ENCODE measurements at places on chromosomes 1 and 21.

- DNase-seq = no peak
Measured at GRCh38 chr1:51336004-51336403, 5.6 kb upstream of the TTC39A start.

GRCh38 chr1:183284086-183284485 lies 98.0 kb downstream of the LAMC2 start:
- no peak for DNase-seq

DNA sequence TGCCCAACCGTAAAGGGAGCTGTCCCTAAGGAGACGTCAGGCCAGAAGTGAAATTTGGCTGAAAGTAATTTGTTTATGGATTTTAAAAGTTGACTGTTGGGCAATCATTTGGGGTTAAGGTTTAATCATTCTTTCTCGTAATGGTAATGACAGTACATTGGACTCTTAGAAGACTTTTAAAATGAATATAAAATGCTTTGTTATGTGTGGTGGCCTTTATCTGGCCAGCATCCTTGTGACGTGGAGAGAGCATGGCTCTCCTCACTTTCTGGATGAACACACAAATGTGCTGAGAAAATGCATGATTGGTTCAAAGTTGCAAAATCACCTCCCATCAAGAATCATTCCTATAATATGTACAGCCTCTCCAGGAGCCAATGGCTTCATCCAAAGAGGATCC lies 160.2 kb downstream of the DHRS3 start:
- no peak for DNase-seq

DNA sequence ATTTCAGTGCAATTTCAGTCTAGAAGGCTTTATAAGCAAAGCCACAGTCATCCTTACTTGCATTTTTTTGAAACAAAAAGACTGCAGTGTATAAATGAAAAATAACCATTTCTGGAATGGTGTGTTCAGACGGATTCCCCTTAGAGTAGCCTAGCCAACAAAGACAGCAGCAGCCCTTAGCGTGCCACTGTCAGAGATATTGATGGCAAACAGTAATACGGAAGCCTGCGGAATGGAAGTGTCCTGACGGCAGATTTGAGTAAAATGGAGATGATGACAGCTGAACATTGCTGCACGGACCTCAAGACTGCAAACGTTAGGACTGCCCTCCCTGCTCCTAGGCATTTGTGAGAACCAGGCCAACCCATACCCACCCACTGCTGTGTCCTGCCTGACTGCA lies 54.7 kb downstream of the PDE9A start:
- DNase-seq = no peak

DNA sequence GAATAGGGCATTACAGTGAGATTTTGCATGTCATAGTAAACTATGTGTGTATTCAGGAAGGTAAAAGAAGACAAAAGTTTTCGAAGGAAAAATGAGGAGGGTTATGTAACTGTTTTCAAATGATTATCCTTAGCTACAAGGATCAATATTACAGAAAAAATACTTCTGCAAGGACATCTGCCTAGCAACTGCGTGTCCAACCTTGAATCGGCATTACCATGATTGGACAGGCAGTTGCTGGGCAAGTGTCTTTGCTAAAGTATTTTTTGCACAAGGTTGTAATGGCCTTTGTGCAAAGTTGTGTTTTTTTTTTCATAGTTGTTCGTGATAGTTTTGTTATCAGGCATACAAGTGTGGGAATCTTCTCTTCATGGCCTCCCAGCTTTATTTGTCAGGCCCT lies 136.8 kb downstream of the FASLG start:
- DNase-seq = no peak

GRCh38 chr1:9324246-9325096 lies 31.8 kb downstream of the SPSB1 start:
- DNase-seq = no peak

GRCh38 chr1:53288002-53288789 lies 39.7 kb downstream of the LRP8 start:
- no peak for DNase-seq

DNA sequence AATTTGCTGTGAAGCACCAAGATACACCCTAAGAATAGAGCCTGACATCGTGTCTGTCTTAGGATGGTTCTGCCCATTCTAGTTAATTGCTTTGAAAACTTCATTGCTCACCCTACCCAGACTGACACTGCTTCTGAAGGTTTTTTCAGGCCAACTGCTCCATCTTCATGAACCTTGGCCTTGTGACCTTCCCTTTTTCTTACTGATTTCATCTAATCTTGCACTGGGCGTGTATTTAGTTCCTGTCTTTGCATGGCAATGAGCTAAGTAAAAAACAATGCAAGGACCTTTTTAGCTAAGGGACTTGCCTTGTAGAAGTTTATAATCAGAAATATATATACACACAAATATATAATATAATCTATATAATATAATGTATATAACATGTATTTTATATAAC lies 108.0 kb downstream of the PBX1 start:
- DNase-seq = no peak

GRCh38 chr1:234208791-234209190 lies 164.5 kb upstream of the COA6 start:
- no peak for DNase-seq

DNA sequence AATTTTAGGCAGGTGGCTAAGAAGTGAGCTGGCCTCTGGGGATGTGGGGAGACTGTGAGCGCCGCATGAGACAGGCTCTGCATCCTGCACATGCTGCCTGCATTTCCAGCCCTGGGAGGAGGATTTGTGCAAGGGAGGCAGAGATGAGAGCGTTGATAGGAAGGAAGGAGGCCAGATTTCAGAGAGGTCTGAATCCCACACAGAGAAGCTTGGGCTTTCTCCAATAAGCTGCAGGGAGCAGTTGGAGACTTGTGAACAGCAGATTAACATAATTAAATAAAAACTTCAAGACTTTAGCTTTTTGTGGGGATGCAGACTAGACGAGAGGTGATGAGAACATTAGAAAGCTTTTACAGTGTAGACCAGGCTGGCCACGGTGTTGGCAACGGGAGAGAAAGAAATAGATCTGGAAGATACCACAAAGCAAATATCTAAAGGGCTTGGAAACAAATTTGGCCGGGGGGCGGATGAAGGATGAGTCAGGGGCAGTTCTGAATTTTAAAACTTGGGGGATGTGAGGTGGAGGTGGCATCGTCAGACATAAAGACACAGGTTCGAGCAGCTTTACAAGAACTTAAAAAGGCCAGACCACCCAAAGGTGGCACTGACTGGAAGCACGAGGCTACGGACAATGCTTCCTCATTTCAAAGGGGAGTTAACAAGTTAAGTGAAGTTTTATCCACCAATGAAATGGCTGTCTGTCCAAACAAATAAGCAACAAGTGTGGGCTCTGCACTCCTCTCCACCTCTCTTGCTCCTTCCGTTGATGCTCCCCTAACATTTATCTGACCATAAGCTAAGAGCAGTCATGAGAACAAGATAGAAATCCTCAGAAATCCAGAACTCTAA lies 57.0 kb downstream of the HIVEP3 start:
- DNase-seq = no peak

DNA sequence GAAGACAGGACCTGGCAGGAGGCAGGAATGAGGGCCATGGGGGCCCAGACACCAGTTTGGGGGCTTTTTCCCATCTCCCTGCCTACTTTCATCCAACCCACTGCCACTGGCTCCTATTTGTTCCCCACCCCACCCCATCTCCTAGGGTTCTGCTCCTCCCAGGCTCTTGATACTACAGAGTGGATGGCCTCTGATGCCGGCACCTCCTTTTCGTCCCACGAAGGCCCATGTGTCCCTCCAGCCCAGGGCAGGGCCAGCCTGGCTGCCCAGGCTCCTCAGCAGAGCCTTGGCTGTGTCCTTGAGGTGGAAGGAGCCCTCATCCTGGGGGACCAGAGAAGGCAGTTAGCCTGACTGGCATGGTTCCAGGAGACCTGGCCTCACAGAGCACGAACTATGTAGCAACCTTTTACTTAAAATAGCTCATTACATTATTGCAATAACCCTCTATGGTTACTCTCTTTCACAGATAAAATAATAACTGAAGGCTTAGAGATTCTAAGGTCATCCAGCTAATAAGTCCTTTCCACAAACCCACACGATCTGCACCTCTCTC lies 3.5 kb downstream of the POMGNT1 start:
- no peak for DNase-seq

DNA sequence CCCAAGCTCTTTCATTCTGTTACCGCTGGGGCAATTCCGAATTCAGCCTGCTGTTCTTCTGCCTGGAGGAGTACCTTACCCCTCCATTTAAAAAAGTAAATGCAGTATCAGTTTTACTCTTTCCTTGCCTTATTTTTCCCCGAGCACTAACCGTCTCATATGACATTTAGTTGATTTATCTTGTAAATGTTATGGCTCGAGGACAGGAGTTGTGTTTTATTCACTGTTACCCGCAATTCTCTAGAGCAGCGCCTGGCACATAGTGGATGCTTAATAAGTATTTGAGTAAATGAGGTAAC lies 425 bp upstream of the TADA1 start:
- no peak for DNase-seq

- DNase-seq = no peak
Measured at GRCh38 chr1:204962742-204963632, 80.0 kb upstream of the CNTN2 start.

GRCh38 chr1:3340548-3341235 lies 113.8 kb upstream of the ARHGEF16 start:
- DNase-seq = no peak

GRCh38 chr1:31531177-31531999 lies 44.9 kb upstream of the TINAGL1 start:
- no peak for DNase-seq

- no peak for DNase-seq
Measured at GRCh38 chr1:150557813-150558212, 8.6 kb downstream of the ADAMTSL4 start.

DNA sequence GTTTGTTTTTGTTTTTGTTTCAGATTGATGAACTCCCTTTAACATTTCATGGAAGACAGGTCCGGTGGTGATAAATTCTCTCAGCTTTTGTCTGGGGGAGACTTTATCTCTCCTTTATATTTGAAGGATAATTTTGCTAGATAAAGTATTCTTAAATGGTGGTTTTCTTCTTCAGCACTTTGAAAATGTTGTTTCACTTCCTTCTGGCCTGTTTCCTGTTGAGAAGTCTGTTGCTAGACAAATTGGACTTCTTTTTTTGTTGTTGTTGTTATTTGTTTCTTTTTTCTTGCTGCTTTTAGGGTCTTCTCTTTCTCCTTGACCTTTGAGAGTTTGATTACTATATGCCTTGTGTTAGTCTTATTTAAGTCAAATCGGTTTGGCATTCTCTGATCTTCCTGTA lies 50.8 kb downstream of the CRP start:
- DNase-seq = no peak

DNA sequence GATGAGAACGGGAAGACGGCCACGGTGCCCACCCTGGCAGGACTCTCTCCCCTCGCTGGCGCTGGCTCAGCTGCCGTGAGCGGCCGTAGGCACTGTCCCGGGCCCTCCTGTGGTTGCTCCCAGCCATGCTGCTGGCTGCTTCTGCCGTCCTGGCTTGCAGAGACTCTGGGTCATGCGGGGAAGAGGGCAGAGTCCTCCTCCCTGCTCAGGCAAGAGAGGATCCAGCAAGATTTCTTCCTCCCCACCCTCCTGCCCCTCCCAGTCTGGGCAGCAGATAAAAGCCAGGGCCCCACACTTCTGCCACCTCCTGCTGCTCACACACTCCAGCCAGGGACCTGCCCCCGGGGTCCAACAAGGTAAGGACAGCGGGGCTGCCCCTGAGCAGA lies 60.1 kb downstream of the AGPAT3 start:
- DNase-seq = no peak

DNA sequence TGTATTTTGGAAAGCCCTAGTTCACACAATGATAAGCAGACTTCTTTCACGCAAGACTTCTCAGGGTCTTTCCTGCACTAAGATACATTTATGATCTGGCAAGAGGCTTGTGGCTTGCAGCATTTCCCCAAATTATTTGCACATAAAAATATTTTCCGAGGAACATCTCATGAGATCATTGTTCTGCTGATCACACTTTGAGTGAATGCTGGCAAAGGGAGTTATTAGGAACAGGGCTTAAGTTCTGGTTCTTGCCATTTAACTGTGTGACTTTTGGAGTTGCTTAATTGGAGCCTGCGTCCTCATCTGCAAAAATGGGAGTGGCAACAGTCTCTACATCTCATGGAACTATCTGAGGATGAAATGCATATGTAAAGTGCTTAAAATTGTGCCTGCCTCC lies 50.2 kb downstream of the GADD45A start:
- no peak for DNase-seq

DNA sequence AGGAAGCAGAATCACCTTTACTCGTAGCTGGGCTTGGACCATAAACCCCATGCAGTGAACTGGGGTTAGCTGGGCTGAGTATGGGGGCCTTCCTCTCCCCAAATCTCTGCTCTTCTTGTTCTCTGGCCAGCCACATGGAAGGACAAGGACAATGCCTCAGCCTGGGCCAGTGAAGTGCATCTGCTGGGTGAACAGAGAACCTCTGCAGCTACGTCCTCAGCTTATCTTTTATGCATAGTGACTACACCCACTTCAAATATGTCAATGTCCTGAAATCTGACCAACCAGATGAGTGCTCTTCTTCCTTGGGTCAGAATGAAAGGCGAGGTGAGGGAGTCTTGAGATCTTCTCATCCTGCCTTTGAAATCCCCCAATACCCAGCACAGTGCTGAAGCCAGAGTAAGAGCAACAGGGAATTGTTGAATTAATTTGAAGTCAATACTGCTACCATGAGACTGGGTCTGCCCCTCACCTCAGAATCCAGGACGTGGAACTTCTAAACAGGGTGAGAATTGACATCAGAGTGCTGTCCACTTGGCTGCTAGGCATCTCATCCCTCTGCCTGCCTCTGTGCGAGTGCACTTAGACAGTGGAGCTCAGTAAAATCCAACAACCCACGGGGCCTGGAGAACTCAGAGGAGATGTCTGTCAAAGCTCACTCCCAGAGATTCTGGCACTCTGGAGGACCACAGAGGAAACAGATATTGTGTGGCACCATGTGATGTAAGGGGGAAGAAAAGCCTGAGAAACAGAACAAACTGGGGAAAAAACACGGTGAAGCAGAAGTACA lies 99.0 kb downstream of the IER5 start:
- DNase-seq = no peak

DNA sequence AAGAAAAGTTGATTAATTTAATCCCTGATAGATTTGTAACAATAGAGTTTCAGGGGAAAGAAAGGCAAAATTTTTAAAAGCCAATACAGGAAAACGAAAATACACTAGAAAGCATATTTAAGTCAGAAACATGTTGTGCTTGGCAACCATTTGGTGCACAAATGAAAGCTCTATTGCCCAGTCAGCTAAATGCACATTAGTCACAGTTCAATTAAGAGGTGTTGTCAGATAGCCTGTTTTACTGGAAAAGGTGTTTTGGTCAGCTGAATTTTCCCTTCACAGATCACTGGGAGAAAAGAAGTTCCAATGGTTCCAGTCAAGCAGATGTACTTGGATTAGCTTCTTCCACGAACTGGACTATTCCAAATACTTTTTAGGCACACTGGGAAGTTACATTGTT lies 25.4 kb downstream of the RGS4 start:
- DNase-seq = no peak

DNA sequence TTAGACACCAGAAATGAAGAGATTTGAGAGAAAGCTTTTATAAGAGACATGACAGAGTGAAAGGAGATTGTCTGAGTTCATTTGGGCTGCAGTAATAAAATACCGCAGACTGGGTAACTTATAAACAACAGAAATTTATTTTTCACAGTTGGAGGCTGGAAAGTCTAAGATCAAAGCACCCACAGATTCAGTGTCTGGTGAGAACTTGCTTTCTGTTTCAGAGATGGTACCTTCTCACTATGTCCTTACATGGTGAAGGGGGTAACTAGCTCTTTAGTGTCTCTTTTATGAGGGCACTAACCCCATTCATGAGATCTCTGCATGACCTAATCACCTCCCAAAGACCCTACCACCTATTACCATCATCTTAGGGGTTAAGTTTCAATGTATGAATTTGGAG lies 30.9 kb upstream of the FCRL4 start:
- no peak for DNase-seq
